ENCODE measurements at places on chromosomes 6 and 20.

DNA sequence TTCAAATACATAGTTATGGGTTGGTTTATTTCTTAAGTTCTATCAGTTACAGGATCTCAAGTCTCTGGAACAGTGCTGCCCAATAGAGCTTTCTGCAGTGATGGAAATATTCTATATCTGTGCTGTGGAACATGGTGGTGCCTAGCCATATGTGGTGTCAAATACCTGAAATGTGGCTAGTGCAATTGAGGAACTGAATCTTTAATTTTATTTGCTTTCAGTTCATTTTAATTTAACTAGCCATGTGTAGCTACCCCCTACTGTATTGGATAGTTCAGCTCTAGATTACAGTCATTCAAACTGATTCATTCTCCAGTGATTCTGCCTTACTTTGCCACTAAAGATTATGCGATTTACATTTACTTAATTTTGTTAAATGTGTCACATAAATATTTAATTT, 503.2 kb downstream of the CDKAL1 start:
- no peak for DNase-seq

DNA sequence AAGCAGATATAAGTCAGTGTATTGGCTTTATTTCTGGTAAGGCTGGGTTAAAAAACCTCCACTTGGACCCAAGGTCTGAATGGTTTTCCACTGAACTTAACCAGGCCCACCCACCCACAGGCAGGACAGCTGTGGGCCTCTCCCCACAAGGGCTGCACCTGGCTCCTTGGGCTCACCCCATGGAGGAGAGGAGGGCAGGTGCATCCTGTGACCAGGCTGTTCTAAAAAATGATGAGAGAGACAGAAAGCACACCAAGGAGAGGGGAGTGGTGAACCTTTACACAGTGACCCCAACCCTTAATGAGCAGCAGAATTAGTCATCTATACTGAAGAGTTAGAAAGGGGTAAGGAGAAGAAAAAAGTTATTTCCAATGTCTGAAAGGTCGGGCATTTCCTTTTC, 34.5 kb upstream of the DUSP22 start:
- DNase-seq: no peak

DNA sequence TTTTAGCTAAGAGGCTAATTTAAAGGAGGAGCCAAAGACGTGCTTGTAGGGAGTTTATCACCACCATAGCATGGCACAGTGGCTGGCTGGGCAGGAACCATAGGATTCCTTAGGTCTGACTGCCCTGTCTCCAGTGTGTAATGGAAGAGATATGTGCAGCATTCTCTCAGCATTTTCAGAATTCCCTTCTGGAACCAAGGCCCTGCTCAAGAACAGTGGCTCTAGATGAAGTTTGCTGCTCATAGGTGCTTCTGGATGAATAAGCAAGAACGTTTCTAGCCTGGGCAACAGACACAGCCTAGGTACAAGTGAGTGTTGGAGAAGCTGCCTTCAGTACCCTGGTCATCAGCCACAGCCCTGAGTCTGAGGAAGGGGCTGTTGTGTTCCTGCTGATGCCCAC, 69.1 kb downstream of the LCA5 start:
- no peak for DNase-seq

DNA sequence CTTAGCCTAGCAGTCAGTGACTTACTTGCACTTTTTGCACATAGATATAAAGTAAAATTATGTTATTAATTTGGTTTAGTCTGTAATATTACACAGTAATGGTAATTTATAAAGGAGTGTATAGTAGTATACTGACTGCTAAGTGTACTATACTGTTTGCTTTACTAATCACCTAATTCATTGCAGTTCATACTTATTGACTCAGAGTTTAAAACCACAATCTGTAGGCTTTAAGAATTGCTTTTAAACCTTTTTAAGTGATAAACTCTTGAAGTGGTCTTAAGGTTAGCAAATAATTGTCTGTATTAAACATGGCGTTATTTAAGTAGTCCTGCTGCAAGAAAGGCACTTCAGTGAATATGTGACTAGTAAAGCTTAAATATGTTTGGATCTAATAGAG, 151.5 kb downstream of the QKI start:
- no peak for DNase-seq

DNA sequence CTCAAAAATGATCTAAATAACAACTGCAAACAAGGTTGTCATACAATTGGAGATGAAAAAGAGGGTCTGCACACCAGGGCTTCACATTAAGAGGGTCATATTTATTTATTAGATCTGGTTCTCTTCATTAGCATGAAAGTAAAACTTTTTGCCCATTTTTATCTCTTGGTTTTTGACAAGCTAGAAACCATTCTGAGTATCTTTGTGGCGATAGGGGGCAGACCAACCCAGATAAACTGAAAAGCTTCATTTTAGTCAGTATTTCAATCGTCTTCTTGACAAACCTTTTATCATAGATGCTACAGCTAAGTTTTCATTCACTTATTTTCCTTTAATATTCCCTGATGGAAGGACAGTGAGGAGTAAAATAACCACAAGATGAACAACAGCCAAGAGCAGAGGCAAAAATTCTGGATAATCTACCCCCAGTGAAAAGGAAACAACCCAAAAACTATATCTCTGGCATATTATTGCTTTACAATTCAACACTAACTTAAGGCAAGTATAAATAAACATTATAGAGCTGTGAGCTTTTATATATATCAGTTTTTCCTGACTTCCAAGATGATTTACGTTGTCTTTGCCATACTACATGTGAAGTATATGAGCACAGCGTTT, 45.2 kb downstream of the THEMIS start:
- peak; percentile 47 for DNase-seq

DNA sequence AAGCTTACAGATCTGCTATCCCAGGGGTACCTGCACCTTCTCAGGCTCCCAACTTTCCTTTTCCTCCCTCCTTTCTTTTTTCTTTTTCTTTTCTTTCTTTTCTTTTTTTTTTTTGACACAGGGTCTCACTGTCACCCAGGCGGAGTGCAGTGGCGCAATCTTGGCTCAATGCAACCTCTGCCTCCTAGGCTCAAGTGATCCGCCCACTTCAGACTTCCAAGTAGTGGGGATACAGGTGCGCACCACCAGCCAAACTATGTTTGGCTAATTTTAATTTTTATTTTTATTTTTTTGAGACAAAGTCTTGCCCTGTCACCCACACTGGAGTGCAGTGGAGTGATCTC, 36.0 kb downstream of the PIM1 start:
- DNase-seq: no peak

- no peak for DNase-seq
Observed at GRCh38 chr6:46039646-46040045, 24.0 kb upstream of the CLIC5 start.

GRCh38 chr20:58719258-58719657, 26.7 kb downstream of the NPEPL1 start:
- DNase-seq: no peak

GRCh38 chr20:46171909-46172308, 53.8 kb downstream of the CD40 start:
- no peak for DNase-seq

DNA sequence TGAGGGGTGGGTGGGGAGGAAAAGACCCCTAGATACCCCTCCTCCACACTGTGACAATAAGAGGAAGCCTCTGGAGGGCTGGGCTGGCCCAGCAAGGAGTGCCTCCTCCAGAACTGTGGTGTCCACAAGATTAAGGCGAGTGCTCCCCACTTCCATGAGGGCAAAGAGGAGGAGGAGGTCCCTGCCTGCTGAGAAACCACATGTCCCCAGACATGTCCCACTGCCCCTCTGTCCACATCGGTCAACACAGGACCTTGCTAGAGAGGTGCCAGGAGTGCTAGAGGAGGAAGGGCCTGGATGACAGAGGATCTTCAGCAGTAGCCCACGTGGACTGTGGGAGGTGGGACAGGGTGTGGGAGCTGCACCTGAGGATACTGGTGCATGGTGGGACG, 3.1 kb downstream of the RAET1G start:
- DNase-seq: no peak

DNA sequence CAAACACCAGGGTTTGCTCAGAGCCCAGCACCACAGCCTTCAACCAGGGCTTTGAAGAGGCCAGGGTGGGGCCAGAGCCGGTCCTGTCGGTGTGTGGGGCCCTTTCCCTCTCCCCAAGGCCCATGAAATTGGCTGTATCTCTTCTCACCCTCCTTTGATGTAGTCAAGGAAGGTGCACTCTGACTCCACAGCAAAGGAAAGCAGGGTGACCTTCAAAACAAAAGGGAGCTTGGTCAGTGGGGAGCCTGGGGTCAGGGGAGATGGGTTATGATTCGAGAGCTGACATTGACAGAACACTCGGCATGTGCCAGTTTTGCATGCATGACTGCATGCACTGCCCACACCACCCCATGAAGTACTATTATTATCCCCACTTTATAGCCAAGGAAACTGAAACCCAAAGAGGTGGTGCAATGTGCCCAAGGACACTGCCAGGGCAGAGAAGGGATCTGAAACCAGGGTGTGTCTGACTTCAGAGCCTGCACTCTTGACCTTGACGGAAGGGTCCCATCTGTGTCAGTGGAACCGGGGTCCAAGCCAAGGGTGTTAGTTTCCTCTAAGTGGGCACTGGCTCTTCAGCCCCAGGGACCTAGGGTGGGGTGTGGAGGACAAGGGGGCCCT, 55.4 kb downstream of the RAB44 start:
- peak; percentile 42 for DNase-seq

DNA sequence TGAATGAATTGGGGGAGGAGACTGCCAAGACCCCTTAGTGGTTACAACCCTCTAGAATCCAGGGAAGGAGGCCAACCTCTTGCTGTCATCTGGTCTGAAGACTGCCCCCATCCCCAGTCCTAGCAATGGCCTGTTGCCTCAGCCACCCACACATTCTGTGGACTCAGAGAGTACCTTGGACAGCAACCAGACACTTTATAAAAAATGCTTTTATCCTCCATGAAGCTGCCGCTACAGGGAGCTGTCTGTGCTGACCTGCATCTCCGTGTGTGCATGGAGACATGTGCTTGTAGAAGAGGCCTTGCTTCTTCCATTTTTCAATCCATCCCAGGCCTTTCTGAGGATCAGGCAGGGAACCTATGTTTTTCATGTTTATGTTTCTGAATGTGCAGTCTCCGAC, 15.2 kb downstream of the CDH22 start:
- no peak for DNase-seq

- DNase-seq: no peak
Observed at GRCh38 chr20:34145280-34145819, 33.3 kb upstream of the EIF2S2 start.

GRCh38 chr6:158660333-158660754, 10.5 kb downstream of the SYTL3 start:
- peak; percentile 51 for DNase-seq

DNA sequence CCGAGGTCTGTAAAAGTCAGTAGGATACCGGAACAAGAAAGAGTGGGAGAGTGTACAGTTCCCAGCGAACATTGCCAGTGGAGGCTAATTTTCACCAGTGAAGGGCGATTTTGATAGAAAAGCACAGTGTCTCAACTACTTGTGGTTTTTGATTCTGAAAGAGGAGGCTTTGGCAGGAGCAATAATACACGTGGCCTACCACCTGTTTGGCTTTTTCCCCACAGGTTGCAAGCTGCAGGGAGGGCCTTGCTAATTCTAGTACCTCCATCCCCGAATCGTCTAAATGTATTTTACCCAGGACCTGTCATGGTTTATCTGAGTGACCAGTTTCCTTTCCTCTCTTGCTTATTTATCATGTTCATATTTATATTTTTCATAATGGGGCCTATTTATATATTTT, 3.3 kb upstream of the EFCAB8 start:
- no peak for DNase-seq

- DNase-seq: no peak
Observed at GRCh38 chr20:56617489-56617888, 11.6 kb upstream of the TFAP2C start.

DNA sequence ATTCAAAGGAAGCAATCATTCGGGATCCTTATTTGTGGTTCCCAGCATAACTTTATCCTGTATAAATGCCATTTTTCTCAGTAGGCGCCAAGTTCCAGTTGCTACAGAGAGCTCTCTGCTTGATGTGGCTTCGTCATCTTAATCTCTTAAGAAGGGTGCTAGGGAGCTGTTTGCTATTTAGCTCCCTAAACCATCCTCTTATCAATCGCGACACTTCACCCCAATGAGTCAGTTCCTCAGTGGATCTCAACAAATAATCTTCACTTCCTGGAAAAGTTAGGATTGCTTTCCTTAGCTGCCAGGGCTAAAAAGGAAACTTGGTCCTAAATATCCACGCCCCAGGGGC, 1.3 kb upstream of the NKAIN2 start:
- no peak for DNase-seq

GRCh38 chr6:32604434-32604877, 14.8 kb upstream of the HLA-DRB1 start:
- DNase-seq: no peak

DNA sequence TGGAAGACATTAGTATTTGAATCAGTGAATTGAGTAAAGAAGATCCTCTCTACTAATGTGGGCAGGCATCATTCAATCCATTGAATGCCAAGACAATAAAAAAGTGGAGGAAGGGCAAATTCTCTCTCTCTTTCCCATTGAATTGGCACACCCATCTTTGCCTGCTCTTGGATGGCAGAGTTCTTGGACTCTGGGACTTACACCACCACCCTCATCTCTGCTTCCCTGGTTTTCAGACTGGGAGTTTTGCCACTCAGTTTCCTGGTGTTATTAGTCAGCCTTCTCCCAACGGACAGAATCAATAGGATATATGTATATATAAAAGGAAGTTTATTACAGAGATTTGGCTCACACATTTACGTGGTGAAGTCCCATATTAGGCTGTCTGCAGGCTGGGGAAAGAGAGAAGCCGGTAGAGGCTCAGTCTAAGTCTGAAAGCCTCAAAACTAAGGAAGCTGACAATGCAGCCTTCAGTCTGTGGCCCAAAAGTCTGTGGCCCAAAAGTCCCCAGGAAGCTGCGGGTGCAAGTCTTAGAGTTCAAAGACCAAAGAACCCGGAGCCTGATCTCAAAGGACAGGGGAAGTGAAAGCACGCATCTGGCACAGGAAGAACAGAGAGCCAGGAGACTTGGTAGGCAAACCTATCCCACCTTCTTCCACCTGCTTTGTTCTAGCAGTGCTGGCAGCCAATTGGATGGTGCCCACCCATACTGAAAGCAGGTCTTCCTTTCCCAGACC, 64.4 kb downstream of the SMPDL3A start:
- DNase-seq: no peak

DNA sequence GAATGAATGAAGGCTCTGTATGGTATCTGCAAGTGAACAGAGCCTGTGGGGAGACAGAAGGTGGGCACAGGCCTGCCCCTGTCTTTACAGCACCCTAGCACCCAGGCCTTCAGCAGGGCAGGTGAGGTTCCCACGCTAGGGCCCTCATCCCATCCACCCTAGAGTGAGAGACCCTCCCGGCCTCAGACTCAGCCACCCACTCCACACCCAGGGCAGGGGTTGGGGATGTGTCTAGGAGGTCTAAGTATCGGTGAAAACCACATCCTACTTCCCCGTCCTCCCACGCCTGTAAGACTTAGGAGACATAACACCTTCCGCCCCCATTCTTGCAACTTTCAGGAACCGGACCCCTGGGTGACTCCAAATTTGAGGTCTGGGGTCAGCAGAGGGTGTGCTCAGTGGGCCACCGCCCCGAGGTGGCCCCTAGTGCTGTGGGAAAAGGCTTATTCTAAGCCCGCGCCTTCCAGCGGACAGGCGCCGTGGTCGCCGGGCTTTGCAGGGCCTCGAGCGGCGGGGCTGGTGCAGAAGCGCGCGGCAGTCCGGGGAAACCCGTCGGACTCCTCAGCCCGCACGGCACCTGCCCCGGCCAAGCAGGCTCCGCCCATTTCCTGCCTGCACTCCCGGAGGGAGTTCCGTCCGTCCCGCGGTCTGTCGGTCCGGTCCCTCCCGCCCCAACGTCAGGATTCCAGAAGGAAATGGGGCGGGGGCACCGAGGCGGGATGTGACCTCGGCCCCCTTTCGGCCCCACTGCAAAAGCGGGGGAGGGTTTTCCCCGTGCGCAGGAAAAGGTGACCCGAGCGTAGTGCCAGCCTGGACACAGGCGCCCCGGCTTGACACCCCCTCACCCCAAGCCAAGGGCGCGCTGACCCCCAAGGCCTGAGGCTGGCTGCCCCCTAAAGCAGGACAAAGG, 868 bp downstream of the SAMD10 start:
- DNase-seq: peak; percentile 88
